ENCODE measurements at places on chromosomes 7 and 10.

DNA sequence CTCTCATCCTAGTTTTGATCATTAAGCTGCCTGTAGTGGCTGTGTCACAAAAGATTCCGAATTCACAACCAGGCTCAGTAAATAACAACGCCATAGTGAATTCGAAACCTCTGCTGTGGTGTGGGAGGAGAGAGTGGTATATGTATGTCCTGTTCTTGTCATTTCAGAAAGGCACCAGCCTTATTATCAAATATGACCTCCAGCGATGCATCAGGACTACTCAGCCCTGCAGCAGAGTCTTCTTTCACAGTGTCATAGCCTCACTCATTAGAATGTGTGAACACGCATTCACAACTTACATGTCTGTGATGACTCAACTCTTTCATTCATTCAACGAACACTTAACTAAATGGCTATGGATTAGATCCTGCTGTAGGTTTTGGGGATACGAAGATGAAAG, 15.3 kb downstream of the AOC1 start:
- peak; percentile 30 for DNase-seq

DNA sequence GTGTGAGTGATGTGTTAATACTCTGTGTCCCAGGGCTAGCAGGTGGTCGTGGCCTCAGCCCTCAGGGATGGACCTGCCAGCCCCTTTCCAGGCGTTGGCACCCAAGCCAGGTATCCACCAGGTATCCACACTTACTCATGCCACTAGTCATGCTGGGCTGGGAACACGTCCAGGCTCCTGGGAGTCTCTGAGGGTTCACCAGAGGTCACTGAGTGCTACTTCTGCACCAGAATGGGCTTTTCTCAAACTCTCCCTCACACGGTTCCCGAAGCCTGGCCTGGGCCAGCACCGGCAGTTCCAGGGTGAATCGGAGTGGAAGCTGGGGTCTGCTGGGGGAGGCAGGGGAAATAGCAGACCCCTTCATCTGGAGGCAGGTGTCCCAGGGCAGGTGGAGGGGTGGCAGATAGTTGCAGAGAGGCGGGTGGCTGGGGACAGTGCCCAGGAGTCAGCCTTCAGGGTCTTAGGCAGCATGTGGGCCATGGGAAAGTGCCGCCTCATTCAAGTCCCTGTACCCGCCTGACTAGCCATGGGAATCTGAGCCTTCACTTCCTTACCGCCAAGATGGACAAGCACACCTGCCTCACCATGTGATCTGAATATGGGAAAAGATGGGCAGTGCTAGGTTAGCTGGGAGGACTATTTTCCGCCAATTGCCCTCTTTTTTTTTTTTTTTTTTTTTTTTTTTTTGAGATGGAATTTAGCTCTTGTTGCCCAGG, 95.5 kb upstream of the GTF2I start:
- DNase-seq, result no peak

DNA sequence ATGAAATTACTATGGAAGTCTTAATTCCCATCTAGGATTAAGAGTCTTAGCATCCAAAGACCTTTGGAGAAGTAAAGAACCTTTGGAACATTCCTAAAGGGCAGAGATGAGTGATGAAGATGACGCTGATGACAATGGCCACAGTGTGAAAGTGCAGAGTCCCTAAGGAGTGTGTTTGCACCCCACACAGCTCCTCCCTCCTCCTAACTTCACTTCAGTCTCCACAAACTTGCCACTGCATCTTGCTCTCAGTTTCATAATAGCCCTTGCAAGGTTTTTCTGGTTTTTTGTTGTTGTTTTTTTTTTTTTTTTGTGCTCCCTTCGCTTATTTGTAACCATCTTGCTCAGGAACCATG, 117.5 kb upstream of the ANLN start:
- DNase-seq, result peak; percentile 37

DNA sequence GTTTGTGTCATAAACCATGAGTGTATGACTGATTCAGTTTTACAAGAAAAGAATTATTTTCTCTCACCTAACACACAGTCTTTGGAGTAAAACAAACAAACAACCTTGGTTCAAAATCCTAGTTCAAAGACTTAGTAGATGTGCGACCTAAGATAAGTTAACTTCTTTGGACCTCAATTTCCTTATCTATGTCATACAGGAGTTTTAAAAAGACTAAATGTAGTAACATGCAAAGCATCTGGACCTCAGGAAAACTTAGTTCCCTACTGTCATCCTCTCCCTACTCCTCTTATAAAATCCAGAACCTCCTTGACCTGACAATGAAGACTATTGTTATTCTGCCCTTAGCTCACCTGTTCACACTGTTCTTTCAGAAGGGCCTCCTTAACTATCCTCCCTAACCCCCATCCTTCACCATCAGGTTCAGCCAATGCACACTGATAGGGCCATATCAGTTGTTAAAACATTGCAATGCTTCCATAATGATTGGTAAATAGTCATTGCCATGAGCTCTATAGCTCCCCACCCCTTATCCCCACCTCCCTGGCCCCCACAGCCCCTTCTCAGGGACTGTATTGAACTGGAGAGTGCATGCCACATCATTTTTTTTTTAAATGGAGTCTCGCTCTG, 28.8 kb upstream of the CCNJ start:
- no peak for DNase-seq

- DNase-seq, result no peak
These were observed 178.8 kb upstream of the AKR1E2 start for GRCh38 chr10:4647109-4647785.

DNA sequence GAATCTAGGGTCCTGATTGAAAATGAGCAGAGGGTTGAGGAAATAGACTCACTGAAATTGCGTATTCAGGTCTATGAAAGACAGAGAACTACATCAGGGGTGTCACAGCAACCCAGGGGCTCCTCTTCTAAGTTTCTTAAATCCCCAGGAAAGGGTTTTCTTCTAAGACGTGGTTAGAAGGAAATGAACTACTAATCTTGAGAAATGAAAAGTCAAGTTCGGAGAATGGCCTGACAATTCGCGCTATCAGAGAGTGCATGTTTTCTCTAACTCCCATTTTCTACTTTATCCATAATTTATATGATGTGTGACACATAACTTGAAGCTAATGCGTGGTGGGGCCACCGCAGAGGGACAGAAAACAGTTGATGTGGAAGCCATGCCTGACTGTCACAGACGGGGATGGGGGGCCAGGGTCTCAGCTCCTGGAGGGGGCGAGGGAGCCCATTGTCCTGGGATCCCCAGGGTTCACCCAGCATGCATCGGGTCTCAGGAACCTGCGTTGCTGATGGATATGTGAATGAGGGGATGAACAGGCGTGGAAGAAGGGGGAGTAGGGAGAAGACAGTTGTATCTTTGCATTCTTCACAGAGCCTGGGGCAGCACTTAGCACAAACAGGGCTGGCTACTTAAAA, 86.3 kb downstream of the PTPRE start:
- no peak for DNase-seq

DNA sequence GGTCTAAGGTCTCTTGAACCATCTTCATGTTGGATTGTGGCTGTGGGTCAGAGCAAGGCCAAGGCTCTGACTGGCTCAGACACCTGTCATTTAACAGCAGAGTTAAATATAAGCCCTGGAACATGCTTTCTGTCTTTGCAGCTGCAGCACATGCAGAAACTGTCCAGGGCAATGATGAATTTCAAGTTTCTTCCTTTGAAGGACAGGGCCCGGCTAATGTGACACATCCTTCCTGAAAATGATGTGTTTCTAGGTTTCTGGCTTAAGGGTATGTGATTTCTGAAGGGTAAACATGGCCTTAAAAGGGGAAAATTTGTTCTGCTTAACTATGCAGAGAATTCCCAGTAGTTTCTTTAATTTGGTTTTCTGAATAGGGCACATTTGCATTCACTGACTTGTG, 34.0 kb upstream of the SLC35B4 start:
- peak; percentile 4 for DNase-seq

DNA sequence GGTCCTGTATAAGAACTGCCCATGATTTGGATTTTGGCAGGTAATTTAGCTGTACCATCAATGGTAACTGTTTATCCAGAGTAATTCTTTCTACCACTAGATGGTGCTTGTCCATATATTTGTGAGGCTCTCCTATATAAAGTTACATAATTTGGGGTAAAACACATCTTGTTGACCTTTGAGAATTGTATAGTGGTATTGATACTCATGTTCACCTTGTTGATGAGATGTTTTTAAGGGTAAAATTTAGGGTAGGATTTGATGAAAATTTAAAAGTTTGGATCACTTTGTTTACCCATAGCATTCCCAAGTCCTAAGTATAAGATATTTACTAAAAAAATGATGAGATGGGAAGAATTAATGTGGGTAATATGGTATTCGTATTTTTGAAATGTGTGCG, 31.6 kb downstream of the ST7 start:
- peak; percentile 52 for DNase-seq

- DNase-seq, result no peak
These were observed 536.5 kb upstream of the MGMT start for GRCh38 chr10:128930515-128930914.

GRCh38 chr10:51083356-51083853, 9.1 kb downstream of the PRKG1 start:
- DNase-seq, result no peak

DNA sequence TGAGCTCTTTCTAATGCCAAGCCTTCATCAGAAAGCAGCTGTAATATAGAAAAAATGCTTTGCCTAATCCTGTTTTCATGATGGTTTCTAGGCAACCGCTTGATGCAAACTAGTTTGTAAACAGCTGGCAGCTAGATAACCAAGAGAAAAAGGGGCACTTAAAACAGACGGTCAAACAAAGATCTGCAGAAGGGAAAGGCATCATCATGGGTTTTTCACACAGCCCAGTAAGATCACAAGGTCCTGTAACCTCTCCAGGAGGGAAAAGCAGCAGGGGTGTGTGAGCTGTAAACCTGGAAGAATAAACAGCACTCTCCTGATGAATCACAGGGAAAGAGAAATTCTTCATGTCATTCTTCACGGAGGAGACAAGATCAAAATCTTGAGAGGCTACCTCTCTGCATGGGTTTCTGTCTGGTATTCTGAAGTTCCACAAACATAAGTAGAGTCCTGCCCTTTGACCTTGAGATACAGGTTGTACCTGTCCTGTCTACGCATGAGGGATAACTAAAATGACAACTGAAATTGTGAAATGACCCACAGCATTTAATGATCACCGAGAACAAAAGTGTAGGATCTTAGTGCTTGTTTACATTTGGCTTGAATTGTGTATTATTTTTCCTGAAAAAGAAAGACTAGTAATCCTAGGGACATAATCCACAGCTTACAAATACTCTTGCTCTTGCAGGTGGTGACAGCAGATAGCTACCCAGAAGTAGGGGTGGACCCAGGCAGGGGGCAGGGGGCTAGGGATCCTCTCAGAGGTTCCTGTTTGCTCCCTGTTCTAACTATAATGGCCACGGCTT, 48.0 kb downstream of the CREB3L2 start:
- peak; percentile 34 for DNase-seq

- DNase-seq, result no peak
These were observed 48.2 kb upstream of the GPAM start for GRCh38 chr10:112231602-112232400.

GRCh38 chr7:17142831-17143541, 155.5 kb upstream of the AHR start:
- no peak for DNase-seq

DNA sequence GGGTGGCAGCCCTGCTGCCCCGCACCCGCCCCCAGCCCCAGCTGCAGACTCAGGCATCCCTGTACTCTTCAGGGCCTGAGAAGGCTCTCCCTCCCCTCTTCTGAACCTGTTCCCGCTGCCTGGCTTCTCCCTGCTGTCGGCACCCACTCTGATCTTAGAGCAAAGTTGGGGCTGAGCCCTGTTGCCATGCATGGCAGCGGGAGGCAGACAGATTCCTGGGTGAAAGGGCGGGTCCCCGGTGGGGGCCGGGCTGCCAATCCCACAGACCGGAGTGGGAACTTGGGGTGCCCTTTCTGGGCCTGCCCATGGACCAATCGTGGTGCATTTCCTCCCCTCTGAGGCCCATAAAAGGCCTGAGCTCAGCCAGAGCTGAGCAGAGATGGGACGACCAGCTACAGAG, 80.7 kb downstream of the SPDYE5 start:
- no peak for DNase-seq

- DNase-seq, result no peak
These were observed 219.6 kb downstream of the PHF14 start for GRCh38 chr7:11193131-11193867.

- DNase-seq, result no peak
These were observed 139.9 kb downstream of the SKIDA1 start for GRCh38 chr10:21385536-21385935.

DNA sequence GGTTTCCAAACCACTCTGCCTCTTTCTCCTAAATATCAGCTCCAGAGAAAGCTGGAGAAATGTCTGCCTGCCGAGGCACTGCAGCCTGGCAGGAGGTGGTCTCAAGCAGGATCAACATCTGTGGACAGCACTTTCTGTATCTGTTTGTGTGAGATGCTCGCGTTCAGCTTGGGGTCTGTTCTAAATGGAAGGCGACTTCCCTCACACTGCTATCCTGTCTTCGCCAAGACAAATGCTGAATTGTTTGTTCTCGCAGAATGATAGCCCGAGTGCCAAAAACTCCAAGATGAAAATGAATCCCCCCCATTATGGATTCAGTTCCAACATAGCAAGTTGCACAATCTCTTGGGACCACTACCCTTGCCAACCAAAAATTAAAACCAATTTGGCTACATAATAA, 72.2 kb upstream of the PALS2 start:
- no peak for DNase-seq

GRCh38 chr7:64551375-64552142, 11.3 kb downstream of the ZNF680 start:
- DNase-seq, result no peak

DNA sequence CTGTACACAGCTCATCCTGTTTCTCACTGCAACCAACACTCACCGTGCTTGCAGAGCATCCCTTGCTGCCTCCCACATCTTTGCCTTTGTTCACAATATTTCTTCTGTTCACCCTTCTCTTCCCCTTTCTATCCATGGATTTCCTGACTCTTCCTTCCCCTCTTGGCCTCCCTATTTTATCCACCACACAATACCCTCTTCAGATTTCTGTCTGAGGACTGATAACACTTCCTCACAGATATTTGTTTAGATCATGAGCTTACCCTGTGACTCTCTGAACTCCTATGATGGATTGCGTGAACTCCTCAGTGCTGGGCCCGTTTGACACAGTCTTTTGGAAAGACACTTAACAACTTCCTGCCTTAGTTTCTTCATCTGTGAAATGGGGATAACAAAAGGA, 62.8 kb upstream of the GPR158 start:
- DNase-seq, result no peak

DNA sequence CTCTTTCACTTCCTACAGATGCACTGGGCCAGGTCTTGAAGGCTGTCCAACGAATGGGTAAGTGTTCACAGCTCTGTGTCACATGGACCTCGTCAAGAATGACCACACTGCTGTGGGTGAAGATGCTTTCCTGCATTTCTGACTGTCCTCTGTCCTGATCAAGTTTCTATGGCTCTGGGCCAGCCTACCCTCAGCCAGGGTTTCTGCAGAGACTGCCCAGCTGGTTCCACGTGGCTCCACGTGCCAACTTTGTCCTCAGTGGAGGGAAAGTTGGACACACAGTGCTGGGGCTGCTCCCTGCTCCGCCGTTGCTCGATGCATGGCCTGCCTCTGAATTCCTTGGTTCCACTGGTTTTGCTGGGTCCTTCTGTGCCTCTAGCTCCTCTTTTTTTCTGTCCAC, 152.3 kb downstream of the EGFR start:
- DNase-seq, result no peak

Measured in GM12865 (cell line).